ENCODE measurements at places on chromosomes 3 and 15. TPM values are rescaled to one million over a fixed set of nuclear protein-coding genes. Genes with fewer than 3 reads are reported as not detected.

Gene CPB1
- not detected for polyA plus RNA-seq

Gene GOLGA6A
- not detected for polyA plus RNA-seq

Gene SLC22A13
- 0.19 TPM for polyA plus RNA-seq

- no peak for DNase-seq
These were observed 392.3 kb downstream of the FEZF2 start for GRCh38 chr3:61981060-61981459.

GRCh38 chr3:177554895-177555759 lies 357.8 kb upstream of the TBL1XR1 start:
- DNase-seq = no peak

GRCh38 chr15:51731549-51732267 lies 5.7 kb downstream of the LYSMD2 start:
- DNase-seq = peak; percentile 54

- DNase-seq = no peak
These were observed 183.0 kb upstream of the THBS1 start for GRCh38 chr15:39397883-39398282.

DNA sequence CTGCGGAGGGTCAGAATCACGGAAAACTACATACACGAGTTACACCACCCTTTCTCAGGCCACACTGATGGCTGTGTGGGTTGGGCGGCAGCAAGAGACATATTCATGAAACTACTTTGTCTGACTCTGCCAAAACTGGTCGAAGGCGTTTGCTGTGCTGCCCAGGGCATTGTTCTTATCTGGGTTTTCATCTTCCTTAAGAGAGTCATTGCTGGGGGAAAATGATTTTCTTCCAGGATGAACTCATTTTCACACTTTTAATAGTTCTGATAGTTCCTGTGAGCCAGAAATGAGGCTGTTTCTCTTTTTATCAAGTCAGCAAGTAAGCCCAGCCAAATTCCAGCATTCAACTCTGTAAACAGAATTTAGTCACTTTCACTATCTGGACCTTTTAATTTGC lies 47.6 kb downstream of the TRIM71 start:
- no peak for DNase-seq
